ENCODE measurements at places on chromosomes 6 and 20.

DNA sequence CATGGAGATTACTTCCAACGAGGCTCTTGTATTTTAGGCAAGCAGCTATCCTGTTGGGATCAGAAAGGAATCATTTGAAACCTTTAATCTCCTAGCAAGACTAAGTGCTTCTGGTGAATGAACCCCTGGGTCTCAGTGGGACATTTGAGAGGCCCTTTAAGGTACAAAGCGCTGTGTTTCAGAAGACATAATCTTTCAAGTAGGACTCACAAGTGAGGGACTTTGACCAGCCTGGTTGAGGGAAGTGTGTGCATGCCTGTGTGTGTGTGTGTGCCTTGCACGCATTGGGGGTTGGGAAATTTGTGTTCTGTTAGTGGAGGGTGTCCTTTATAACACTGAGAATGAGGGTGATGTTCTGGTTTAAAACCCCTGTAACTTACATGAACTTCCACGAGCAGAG, 64.4 kb upstream of the KCNG1 start:
- no peak for DNase-seq

DNA sequence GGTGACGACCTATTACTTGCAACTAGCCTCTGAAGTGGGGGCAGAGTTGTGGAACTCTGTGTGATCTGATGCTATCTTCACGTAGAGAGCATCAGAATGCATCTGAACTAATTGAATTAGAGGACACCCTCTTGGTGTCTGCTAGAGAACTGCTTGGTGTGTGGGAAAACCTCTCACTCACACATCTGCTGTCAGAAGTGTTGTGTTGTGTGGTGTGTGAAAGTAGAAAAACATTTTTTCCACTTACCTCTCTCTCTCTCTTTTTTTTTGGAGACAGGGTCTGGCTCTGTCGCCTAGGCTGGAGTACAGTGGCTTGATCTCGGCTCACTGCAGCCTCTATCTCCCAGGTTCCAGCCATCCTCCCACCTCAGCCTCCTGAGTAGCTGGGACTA, 90.0 kb downstream of the CHMP4B start:
- no peak for DNase-seq

DNA sequence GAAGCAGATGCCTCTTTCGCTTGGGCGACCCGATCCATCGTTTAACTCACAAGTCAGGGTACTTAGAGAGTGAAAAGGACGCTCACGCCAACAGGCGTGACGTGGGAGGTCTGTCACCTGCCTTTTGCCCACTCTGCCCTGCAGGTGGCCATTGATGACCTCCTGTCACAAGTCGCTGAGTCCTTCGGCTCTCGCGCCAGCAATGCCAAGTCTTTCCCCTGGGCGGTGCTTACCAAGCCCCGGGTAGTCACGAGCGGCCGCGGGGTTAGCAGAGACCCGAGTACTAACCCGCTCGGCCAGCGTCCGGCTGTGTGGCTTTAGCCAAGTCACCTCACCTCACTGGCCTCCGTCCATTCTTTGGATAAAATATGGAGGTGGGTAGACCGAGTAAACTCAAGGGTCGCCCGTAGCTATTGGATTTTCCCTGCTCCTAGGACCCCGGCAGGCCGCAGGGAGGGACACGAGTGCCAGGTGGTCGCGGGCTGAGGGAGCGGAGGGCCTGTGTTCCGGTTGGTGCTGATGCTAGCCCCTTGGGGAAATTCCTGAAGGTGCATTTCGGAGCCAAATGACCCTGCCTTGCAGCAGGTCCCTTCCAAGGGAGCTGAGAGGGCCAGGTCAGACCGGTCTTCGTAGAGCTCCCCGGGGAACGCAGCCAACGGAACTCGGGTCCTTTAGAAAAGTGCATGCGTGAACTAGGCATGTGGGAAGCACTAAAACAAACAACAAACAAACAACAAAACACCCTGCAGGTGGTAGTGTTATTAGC, 668 bp downstream of the PKIB start:
- no peak for DNase-seq

- no peak for DNase-seq
Observed at GRCh38 chr20:46282669-46283068, 25.6 kb downstream of the CDH22 start.

GRCh38 chr6:144319211-144319610, 34.1 kb downstream of the UTRN start:
- no peak for DNase-seq

- DNase-seq: no peak
Observed at GRCh38 chr6:155955038-155955437, 499.4 kb upstream of the NOX3 start.

GRCh38 chr6:1482381-1483166, 93.2 kb downstream of the FOXF2 start:
- DNase-seq: no peak

DNA sequence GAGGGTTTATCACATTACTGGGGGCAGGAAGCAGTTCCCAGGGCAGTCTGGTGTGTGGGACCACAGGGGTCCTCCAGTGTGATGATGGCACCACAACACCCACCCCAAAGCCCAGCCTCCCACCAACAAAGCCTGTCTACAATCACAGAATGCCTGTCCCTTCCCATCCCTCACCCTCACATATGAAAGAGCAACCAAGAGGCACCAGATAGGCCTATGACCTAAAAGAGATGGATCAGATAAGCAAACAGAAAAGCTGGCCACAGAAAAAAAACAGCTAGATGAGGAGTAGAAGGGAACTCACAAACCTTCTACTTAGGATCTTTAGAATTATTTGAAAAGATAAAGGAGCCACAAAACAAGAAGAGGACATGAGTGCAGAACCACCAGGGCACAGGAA, 54.3 kb downstream of the SERAC1 start:
- DNase-seq: no peak

DNA sequence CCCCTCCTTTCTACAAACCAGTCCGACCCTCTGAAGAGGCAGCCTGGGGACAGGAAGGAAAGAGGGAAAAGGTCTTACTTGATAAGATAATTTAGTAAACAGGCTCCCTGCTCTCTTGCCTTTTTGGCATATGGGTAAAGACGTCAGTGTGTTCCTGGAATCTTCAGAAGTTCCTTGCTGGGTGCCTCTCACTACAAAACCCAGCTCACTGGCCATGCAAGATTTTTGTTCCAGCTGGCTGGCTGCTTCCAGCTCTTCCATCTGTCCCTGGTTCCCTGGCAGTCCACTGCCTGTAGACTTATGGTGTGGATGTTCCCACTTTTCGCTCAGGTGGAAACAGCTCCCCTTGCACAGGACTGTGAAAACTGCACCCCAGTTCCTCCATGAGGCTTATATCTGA, 57.4 kb downstream of the MOCS1 start:
- DNase-seq: no peak
